Calu3 (cell line): ENCODE measurements at places on chromosomes 6 and 20. TPM values are rescaled to one million over a fixed set of nuclear protein-coding genes. Genes with fewer than 3 reads are reported as not detected.

BTNL2 gene
- total RNA-seq: not detected in 2 replicates

VSX1 gene
- total RNA-seq: not detected in 2 replicates

IRF4 gene
- total RNA-seq: not detected in 2 replicates

LHFPL5 gene
- total RNA-seq: 0.42 and 0.66 TPM in 2 replicates

ATAT1 gene
- total RNA-seq: 23.0 and 30.0 TPM in 2 replicates

DTD1 gene
- total RNA-seq: 14.2 and 14.3 TPM in 2 replicates

MMP24 gene
- 5.8 and 8.2 TPM in 2 replicates for total RNA-seq

CST2 gene
- not detected in 2 replicates for total RNA-seq

MUC22 gene
- not detected in 2 replicates for total RNA-seq

RSPH3 gene
- total RNA-seq: 12.5 and 14.6 TPM in 2 replicates

GRM1 gene
- 0.12 TPM in 1 of 2 replicates, not detected in the other for total RNA-seq

SOX18 gene
- total RNA-seq: not detected in 2 replicates

TGM2 gene
- total RNA-seq: 261 and 311 TPM in 2 replicates

F13A1 gene
- not detected in 2 replicates for total RNA-seq

RAD21L1 gene
- total RNA-seq: not detected in 2 replicates

ELMO2 gene
- 42.2 and 51.6 TPM in 2 replicates for total RNA-seq

PAK5 gene
- total RNA-seq: 0.07 TPM in 1 of 2 replicates, not detected in the other

LINC00237 gene
- not detected in 2 replicates for total RNA-seq

FRK gene
- 21.1 and 21.2 TPM in 2 replicates for total RNA-seq
